ENCODE measurements at places on chromosomes 13 and 19.

DNA sequence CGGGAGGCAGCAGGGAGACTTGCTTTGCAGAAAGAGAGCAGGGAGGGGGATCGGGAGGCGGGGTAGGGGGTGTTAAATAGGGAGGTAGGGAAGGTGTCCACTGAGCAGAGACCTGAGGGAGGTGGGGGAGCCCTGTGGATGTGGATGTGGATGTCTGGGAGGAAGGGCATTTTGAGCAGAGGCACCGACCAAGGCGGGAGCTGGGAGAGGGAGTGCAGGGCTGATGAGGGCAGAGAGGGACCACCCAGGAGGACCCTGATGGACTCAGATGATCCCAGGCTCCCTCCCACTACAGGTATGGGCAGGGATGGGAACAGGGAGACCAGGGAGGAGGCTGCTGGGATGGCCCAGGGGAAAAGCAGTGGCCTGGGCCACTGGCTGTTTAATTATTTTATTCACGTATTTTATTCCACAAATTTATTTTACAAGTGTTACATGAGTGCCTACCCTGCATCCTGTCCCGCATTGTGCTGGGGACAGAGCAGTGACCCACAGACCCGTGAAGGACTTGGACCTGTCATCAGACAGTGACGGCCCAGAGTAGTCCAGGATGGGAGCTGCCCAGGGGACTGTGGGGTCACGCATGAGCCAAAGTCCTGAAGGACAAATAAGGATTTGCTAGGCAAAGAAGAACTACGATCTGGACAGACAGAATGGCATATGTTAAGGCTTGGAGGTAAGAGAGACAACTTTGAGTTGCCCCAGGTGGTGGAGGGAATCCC, 5.3 kb downstream of the GRAMD1A start:
- no peak for DNase-seq

- DNase-seq: no peak
Measured at GRCh38 chr19:19537075-19538048, 703 bp upstream of the CILP2 start.

- no peak for DNase-seq
Measured at GRCh38 chr13:100491164-100491842, 97.3 kb downstream of the GGACT start.

DNA sequence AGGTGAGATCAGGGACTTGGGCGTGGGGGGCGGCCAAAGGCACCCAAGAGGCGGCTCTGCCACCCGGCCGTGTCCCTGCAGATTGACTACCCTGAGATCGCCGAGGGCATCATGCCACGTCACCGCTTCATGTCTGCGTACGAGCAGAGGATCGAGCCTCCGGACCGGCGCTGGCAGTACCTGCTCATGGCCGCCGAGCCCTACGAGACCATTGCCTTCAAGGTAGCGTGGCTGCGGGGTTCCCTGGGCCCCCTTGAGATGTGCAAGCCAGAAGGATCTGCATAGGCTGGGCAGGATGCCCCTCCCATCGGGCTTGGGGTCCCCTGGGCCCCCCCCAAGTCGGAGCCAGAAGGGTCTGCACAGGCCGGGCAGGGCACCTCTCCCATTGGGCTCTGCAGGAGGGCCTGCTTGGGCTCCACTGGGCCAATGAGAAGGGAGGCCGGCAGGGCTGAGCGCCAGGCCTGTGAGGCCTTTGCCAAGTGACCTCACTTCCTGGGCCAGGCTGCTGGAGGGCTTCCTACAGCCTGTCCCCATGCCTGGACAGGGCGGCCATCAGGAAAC, 2.2 kb upstream of the AMH start:
- no peak for DNase-seq

- peak; percentile 75 for DNase-seq
Measured at GRCh38 chr19:2266183-2266993, 10.2 kb upstream of the JSRP1 start.

DNA sequence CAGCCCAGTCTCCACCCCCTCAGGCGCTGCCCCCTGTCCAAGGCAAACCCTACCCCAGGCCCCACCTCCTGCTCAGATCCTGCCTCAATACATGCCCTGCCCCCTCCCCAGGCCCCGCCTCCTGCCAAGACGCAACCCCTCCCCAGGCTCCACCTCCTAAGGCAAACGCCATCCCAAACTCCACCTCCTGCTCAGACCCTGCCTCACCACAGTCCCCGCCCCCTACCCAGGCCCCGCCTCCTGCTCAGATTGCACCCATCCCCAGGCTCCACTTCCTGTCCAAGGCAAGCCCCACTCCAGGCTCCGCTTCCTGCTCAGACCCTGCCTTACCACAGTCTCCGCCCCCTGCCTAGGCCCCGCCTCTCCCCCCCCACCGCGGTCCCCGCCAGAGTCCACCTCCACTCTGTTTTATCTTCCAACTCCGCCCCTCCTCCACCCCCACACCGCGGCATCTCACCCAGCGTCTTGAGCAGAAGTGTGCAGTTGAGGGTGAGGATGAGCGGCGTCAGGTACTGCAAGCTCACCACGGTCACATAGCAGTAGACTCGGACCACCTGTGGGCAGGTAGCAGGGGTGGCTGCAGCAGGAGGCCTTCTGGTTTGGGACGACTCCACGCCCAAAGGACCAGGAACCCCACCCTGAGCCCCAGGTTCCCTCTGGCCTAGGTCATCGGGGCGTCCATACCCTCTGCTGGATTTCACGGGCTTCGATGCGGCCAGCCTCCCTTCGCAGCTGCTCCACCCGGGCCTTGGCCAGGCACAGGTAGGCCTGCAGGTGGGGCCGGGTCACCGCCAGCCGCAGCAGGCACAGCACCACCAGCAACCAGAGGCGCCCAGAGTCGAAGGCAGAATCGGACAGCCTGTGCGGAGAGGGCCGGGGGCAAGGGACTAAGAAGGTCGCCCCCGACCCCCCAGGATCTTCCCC, 17.7 kb downstream of the TMEM161A start:
- peak; percentile 24 for DNase-seq

All from GM10248 (cell line).